ENCODE measurements at places on chromosomes 5 and 9.

GRCh38 chr5:19229179-19229835 is 758.7 kb downstream of the CDH18 start:
- DNase-seq: no peak

DNA sequence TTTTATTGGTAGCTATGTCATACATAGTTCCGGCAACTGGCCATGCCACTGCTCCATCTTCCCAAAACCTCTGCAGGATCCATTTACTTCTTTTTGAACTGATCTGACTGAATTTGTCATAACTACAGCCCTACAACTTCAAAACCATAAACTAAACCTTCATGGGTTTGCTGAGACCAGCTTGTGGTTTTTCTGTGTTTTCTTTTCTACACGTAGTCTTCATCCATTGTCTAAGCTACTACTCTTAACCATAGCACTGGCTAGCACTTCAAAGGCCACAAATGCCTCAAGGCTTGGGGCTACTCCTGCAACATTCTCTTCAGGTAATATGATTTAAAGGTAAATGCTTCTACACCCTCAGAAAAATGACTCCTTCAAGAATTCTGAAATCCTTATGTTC is 9.0 kb upstream of the KIF2A start:
- DNase-seq: no peak

- DNase-seq: no peak
Observed at GRCh38 chr9:105328872-105329718, 84.6 kb downstream of the SLC44A1 start.

- no peak for DNase-seq
Observed at GRCh38 chr5:167821151-167821550, 470.3 kb upstream of the WWC1 start.

GRCh38 chr5:171614971-171615653 is 170.5 kb upstream of the SMIM23 start:
- no peak for DNase-seq

DNA sequence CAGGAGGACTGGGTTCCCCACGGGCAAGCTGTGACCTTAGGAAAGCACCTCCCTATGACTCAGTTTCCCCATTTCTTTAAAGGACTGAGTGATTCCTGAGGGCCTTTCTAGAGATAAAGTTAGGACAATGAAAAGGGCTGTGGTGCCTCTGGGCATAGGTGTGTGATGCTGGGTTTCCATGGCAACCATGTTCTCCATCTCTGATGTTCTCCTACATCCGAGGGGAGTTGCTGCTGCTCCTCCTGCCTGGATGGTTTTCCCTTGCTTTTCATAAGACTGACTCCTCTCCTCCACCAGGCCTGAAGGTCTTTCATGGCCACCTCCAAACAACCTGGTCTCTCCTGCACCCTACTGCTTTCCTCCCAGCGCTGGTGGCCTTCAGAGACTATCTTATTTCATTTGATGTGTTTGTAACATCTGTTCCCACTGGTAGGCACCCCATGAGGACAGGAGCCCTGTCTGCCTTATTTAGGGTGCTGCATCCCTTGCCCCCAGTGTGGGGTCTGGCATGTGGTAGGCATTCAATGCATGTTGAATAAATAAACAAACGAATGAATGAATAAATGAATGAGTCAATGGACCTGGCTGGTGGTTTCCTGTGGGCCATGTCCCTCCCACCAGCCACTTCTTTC is 112.2 kb upstream of the HAND1 start:
- no peak for DNase-seq

DNA sequence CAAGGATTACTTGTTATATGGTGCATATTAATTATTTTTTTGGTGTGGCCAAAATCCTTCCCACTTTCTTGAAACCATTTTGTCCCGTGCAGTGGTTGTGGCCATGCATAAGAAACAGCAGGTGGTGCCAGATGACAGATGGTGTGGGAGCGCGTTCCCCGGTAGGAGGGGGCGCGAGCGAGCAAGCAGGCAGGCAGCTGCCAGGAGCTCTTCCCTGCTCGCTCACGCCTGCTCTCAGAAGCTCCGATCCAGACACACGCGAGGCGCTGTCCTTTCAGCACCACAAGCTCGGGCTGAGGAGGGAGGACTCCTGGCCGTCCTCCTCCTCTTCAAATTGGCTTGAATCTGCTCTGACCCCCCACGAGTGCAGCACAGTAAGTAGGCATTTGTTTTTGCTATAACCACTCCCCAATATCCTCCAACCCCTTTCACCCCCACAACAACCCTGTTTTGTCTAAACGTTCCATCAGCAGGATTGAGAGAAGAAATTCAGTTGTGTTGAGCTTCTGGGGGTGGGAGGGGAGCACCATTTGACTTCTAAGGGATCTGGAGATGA is at the start of gene NSG2:
TSS of gene NSG2 (plus strand) at position 237 of the 556 bp plus-strand sequence. CDS start 1,050 bp downstream, outside the sequence.
- DNase-seq: no peak

- DNase-seq: no peak
Observed at GRCh38 chr5:67878933-67879332, 336.6 kb upstream of the PIK3R1 start.

DNA sequence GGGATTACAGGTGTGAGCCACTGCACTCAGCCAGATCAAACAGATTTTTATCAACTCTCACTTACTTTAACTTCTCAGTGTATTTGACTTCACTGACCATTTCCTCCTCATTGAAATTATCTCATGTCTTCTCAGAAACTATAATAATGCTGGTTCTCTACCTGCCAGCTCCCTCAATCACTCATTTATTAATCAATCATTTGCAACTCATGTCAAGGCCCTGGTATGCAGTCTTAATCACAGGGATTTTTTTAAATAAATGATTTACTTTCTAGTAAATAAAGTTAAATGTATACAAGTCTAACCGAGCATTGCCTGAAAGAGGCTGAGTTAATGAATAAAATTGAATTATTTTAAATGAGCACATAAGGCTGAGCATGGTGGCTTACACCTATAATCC is 63.3 kb downstream of the PLPP1 start:
- no peak for DNase-seq

GRCh38 chr9:26418480-26418879 is 474.1 kb downstream of the CAAP1 start:
- DNase-seq: no peak

GRCh38 chr9:14127656-14128055 is 186.3 kb downstream of the NFIB start:
- no peak for DNase-seq

DNA sequence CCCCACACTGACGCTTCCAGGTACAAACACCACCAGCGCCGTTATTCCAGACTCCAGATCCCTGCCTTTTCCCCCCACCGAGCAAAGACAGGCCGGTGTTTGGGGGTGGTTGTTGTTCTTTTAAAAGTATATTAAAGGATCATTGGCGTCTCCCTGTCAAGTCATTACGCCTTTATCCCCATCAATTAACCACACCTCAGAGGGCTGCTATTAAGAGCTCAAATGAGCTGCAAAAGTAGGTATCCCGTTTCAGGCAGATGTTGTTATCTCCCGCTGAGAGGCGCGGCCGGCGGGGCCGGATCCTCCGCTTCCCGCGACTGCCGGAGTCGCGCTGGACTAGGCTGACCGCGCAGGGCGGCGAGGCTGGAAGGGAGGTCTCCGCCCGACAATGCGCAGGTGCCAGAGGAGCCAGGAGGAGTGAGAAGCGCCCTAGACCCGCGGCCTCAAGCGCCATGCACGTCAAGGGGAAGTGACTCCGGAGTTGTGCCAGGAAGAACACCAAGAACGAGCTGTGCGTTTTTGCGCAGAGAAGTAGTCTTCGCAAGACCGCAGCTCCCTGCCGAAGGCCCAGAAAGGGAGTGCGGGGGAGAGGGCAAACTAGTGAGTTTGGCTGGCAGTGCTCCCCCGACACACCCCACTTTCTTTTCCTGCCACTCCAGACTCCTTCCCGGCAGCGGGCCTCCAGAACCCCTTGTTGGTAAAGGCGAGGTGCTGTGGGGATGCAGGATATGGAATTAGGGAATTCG is 8.2 kb downstream of the NR2F1-AS1 start:
- DNase-seq: no peak

GRCh38 chr5:141734501-141735229 is 52.6 kb upstream of the ARAP3 start:
- DNase-seq: no peak

GRCh38 chr5:154111214-154111613 is 72.4 kb downstream of the MFAP3 start:
- DNase-seq: no peak

- DNase-seq: no peak
Observed at GRCh38 chr5:98308960-98309359, 464.5 kb upstream of the RGMB start.

DNA sequence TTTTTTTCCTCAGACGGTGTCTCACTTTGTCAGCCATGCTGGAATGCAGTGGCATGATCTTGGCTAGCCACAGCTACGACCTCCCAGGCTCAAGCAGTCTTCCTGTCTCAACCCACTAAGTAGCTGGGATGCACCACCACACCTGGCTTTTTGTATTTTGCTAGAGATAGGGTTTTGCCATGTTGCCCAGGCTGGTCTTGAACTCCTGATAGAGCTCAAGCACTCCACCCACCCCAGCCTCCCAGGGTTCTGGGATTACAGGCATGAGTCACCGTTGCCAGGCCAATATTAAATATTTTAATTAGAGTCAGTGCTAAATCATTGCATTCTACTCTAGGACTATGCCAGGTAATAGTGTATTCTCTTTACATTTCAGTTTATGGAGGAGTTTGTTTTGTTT is 41.5 kb downstream of the UBE2R2 start:
- no peak for DNase-seq

DNA sequence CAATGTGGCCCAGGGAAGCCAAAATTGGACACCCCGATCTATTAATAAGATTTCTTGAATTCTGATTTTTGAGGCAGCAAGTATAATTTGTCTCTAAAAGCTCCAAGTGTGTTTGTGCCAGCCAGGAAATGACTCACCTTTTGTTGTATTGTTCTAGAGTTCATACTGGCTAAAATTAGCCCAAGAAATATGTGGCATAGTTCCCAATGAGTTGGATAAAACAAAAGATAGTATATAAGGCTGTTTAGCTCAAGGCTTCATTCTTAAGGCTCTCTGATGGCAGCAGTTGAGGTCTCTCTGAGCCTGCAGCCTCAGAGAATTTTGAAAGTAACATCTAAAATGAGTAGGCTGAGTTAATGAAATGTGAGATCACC is 21.6 kb downstream of the HMGXB3 start:
- DNase-seq: no peak

- no peak for DNase-seq
Observed at GRCh38 chr5:73764586-73764985, 138.6 kb downstream of the ARHGEF28 start.

DNA sequence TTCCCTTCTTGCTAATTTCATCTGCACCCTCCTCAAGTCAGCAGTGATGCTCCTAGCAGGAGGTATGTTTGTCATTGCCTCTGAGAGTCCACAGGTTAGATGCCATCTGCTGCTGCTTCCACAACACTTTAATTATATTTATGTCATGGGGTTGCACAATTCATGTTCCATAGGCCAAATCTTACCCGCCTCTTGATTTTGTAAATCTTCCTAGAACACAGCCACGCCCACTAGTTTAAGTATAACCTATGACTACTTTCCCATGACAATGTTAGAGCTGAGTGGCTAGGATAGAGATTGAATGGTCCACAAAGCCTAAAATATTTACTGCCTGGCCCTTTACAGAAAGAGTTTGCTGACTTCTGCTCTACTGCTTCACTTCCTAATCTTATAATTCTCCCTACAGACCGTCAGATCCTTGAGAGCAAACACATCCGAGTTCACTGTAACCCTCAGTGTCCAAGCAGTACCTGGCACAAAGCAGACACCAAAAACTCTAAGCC is 21.1 kb downstream of the LIFR start:
- DNase-seq: no peak

DNA sequence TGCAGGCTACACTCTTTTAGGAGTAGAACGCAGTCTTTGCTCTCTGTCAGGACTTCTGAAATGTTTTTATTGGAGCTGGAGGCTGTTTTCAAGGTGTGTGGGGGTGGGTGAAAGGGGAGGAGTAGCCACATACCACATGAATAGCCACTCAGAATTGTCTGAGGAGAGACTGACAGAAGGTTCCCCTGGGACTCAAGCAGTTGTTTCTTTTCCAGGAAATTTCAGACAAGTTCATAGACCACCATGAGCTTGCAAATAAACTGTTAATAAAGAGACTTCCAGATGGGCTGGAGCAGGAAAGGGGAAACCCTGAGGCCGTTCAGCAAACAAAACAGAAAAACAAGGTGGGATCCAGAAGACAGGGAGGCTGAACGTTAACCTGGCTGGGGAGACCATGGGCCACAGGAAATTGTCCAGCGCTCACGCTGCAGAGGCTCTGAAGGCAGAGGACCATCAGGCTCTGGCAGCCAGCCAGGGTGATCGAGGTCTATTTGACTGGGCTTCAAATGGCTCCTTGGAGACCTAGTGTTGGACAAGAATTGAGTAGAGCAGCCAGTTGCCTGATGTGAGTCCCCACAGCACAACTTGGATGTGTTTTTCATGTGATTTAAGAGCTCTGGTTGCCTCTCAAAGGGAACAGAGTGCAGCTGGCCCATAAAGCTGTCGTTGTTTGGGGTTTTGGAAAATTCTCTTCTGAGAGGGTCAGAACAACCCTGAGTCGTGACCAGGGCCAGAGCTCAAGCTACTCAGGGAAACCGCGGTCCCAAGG is 159.2 kb upstream of the RAI14 start:
- DNase-seq: no peak

GRCh38 chr5:40775085-40775845 is 19.5 kb upstream of the TTC33 start:
- no peak for DNase-seq

- no peak for DNase-seq
Observed at GRCh38 chr9:91923145-91923544, 26.9 kb downstream of the ROR2 start.

- DNase-seq: no peak
Observed at GRCh38 chr5:10637944-10638343, 74.1 kb downstream of the ANKRD33B start.

- no peak for DNase-seq
Observed at GRCh38 chr5:157150995-157151394, 8.3 kb upstream of the MED7 start.
